HCT116 (cell line): ENCODE measurements at places on chromosomes 6 and 20.

GRCh38 chr20:18314786-18315406 is 26.6 kb downstream of the ZNF133 start:
- no peak for DNase-seq

DNA sequence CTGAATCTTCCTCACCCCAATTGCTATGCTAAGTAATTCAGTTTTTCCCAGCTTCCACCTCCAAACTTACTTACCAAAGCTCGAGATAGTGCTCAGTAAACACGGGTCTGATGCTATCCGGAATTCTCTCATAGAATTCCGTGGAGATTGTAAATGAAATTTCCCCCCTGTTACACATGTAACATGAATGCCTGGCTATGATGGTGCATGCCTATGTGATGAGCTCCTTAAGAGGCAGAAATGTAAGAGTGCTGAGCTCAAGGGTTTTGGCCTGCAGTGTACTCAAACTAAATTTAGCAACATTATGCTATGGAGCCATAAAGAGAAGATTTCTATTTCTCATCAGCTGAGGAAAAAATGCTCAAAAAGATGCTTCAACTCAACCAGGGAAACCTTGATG is 133.4 kb upstream of the FUT9 start:
- DNase-seq = no peak

DNA sequence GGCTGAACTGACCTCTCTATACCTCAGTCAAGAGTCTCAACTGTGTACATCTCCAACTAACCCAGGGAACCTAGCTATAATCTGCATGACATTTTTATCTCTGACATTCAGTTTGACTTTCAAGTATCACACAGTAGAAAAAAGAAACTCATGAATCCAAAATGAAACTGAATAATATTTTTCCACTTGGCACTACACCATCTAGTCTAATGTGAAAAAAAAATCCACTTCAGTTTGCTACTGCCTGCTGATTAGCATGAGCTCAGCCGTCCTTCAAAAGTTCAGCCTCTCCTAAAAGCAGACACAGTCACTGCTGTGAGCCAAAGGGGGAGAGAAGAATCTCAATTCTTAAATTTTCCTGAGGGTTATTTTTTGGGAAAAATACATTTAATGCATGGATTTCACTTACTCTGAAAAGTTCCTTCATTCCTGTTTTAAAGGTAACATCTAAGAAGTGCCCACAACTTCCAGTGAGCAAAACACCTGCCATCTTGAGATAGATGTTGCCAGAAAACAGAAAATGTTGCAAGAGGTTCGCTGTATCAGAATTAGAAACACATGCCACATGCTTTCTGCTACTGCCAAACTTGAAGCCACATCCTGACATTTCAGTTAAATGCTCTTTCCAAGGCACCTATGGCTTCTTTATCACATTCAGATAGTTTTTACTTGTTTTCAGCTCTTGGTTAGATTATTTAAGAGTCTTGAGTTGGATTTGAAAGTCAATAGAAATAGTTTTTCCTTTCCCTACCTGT is 95.4 kb downstream of the MKKS start:
- DNase-seq = no peak

- no peak for DNase-seq
Observed at GRCh38 chr6:23511817-23512216, 614.2 kb upstream of the NRSN1 start.

DNA sequence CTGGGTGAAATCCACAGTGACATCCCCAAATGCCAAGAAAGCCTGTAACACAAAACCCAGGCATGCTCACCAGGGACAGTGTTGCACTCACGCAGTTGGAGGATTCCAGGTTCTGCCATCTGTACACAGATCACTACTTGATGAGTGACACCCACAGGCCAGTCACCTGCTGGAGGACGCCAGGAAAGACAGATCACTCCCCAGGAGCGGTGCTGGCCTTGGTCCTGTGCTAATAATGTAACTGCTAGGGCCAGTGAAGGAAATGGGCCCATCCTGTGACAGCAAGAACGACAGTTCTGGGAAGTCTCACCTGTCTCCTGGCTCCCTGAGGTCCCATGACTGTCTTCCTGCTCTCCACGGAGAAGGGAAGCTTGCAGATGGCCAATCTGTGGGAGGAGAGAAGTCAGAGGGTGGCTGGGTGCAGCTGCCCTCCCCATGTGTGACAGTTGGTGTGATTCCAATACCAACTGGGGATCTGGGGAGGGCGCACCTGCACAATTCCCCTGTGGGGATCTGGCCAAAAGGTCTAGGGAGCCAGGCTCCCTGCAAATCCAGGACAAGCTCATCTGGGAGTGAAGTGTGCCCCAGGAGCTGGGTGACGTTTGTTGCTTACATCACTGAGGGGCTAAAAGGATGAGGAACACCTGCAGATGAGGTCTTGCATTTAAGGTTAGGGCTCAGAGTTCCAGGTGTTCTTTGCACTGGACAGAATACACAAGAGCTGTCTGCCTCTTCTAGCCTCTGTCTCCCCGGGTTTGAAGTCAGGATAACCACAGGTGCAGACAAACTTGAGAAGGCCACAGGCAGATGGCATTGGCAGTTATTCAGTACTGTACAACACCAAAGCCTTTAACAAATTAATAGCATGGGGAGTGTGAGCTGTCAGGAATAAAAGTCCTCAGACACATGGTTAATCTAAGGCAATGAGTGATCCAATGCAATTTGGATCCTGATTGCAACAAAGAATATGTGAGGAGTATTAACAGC is 10.3 kb downstream of the ZNF337 start:
- DNase-seq = no peak

- DNase-seq = no peak
Observed at GRCh38 chr6:16750566-16750965, 10.7 kb downstream of the ATXN1 start.
